SK-MEL-5 (cell line): ENCODE measurements at places on chromosomes 13 and 19.

- DNase-seq, result no peak
Observed at GRCh38 chr19:47156861-47157430, 26.3 kb downstream of the SAE1 start.

GRCh38 chr19:39252458-39252857 is 3.8 kb upstream of the IFNL4 start:
- no peak for DNase-seq

DNA sequence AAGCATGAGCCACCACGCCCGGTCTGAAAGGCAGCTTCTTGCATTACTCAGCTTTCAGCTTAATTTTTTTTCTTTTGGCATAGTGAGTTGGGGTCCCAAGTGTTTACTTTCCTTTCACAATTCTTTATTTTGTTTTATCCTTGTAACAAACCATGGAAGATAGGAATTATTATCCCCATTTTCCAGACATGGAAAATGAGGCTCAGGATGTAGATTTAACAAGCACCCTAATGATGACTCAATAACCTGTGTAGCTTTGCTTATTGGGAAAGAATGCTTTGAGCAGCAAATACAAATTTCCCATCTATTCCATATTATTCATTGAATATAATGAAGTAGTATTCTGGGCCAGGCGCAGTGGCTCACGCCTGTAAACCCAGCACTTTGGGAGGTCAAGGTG is 13.5 kb upstream of the COG3 start:
- DNase-seq, result no peak

GRCh38 chr13:40141859-40142555 is 486.5 kb downstream of the COG6 start:
- no peak for DNase-seq
